Lower lobe of right lung (tissue), 2 donors: ENCODE measurements at places on chromosomes 1 and 21. TPM values are rescaled to one million over a fixed set of nuclear protein-coding genes. Genes with fewer than 3 reads are reported as not detected.

DNA sequence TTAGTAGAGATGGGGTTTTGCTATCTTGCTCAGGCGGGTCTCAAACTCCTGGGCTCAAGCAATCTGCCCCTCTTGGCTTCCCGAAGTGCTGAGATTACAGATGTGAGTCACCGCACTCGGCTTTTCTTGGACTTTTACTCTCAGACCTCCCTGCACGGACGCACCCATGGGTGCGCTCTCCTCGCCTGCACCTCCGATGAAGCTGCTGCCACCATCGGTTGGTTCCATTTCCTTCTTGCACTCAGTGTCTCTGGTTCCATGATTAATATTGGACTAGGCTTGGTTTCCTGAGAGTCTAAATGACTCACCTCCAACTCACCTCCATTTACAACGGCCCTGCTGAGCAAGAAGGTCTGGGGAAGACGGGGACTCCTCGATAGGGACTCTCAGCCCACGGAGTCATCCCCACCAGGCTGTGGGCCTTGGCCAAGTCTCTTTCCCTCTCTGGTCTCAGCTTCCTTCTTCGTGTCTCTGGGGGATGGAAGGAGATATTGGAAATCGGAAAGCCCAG, 6.7 kb upstream of the TNFRSF8 start:
- no peak for DNase-seq

DNA sequence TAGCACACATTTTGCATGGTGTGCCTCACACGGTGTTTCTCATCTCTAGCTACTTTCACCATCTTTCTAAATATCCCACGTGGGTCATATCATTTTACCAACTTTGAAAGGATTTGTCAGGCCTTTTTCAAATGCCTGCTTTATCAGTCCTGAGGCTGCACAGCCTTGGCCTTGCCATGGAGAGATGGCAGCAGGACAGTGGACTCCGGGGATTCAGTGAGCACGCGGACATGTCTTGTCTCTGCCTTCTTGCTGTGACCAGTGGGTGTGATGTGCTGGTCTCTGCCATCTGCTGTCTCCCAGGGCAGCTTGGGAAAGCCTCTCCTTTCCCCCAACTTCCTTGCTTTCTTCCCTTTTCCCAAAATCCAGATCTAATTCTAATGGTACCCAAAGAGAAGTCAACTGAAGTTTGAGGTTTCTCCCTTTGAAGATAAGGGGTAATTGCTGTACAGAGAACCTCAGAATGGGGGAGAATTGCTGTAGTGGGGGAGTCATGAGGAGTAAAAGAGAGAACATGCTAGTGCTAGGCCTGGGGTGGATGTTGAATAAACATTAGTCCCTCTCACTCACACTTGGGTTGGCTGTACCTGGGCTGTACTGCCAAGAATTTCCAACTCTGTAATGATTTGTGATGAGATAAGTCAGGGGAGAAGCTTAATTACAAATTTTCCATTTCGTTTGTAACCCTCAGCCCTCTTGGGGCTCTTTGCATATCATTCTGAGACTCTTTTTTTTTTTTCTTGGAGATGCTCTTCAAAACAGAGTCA, 99.5 kb downstream of the GALNT2 start:
- no peak for DNase-seq

DNA sequence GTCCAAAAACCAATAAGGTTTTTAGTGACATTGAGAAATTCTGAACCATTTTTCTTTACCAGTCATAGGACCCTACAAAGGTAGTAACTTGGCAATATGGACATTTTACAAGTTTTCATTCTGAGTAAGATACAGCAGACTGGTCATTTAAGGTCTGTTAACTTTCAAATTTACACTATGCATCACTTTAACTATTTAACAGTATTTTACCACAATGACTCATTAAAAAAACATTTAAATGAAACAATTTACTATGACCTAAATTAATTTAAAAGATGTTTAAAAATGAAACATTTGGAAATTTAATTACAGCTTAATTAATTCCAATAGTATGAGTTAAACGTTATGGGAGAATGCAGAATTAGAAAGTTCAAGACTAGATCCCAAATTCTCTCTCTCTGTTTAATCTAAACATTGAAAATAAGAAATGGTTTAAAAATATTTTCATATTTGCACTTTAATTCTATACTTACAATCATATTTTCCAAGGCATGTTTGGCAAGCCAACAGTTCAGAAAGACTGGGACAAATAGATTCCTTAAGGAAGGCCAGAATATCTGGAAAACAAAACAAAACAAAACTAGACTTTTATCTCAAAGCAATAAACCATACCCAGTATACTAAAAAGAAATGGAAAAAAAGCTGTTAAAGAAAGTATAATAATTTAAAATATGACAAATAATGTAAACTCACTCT, 140.9 kb downstream of the KCNT2 start:
- DNase-seq: no peak

DNA sequence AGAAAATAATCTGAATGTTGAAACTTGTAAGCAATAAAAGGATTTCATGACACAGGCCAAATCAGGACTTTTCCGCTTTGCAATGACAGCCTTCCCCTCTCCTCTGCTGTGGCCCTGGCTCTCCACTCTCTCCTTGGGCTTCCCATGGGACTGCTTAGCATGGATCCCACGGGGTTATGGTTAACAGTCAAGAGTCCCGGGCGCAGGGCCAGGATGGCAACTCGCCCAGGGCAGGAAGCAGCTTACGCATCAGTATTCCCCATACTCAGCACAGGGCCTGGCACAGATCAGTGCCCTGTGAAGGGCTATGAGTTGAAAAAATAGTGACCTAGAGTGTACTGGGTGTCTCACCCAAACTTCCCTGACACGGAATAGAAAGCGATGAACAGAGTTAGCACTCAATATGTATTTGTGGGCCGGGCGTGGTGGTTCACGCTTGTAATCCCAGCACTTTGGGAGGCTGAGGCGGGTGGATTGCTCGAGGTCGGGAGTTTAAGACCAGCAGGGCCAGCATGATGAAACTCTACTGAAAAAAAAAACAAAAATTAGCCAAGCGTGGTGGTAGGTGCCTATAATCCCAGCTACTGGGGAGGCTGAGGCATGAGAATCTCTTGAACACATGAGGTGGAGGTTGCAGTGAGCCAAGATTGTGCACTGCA, 29.1 kb upstream of the GRHL3 start:
- peak; percentile 87 for DNase-seq

GRCh38 chr1:54867717-54868057, 19.3 kb downstream of the DHCR24 start:
- DNase-seq: no peak

DNA sequence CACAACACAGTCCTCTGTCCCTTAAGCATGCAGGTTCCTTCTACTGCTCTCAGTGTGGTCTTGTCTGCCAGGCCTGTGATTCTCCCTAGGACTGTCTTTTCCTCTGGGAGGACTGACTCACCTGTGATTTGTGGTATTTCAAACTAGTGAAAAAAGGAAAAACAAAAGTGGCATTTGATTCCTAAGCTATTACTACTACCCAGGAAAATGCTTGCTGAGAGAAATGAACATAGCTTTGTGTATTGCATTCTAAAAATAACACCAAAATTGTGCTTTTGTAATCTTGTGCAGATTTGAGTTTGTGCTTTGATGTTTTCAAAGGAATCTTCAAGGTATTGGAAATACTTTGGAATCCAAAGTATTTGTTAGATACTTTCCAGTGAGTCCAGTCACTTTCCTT, 57.0 kb downstream of the GPR161 start:
- no peak for DNase-seq

DNA sequence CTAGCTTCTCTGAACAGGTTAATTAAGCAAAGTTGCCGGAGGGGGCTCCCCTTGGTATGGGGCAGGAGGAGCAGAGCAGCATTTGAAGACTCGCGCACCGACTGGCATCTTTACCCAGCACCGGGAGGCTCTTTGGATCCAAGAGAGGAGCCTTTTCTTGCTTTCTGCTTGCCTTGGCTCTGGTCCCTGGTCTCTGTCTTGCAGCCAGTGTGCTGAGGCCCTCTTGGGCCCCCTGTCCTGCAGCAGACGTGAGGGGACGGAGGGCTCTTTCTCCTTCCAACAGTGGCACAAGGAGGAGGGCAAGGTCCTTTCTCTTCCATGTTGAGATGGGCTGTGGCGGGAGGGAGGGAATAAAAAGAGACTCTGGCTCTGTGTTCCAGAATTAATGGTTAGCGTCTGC, 45.6 kb downstream of the ZBTB18 start:
- DNase-seq: no peak

- no peak for DNase-seq
Measured at GRCh38 chr1:1364266-1364665, 5.9 kb upstream of the MXRA8 start.

DNA sequence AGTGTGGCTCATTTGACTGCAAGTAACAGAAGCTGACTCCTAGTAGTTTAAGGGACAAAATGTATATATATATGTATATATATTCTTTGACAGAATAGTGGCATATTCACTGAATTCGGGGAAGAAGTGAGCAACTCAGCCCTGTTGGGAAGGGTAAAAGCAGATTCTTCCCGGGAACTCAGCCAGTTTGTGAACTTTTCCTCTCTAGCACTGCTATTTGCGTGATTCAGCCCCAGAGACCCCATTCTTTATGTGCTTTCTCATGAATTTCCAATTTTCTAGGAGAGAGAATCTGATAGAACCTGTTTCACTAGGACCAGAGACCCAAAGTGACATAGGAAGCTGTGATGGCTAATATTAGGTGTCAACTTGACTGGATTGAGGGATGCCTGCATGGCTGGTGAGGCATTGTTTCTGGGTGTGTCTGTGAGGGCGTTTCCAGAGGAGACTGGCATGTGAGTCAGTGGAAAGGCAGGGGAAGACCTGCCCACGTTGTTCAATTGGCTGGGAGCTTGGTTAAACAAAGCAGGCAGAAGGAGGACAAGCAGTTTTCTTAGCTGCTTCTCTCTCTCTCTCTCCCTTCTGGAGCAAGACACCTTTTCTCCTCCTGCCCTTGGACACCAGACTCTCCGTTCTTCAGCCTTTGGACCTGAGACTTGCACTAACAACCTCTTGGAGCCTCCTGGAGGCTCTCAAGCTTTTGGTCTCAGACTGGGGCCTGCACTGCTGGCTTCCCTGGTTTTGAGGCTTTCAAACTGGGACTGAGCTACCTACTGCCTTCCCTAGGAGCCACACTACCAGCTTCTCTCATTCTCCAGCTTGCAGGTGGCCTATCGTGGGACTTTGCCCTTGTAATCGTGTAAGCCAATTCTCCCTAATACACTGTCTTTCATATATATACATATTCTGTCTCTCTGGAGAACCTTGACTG, 93.4 kb upstream of the KCNK1 start:
- no peak for DNase-seq

- no peak for DNase-seq
Measured at GRCh38 chr1:44531785-44532566, 126.9 kb downstream of the RNF220 start.

Gene OR2T4
- total RNA-seq: not detected

Gene HHAT
- total RNA-seq: 5.3 TPM

Gene RCSD1
- total RNA-seq: 20.7 TPM

Gene CHIA
- 10.9 TPM for total RNA-seq

Gene TCEANC2
- total RNA-seq: 5.3 TPM

Gene ATP1A2
- total RNA-seq: 4.5 TPM

Gene PDE9A
- 12.8 TPM for total RNA-seq
